ENCODE measurements at places on chromosomes 3 and 15.

- no peak for DNase-seq
These were observed 81.7 kb downstream of the RAB11A start for GRCh38 chr15:65951007-65951406.

- no peak for DNase-seq
These were observed 63.6 kb upstream of the ARL8B start for GRCh38 chr3:5058471-5058951.

DNA sequence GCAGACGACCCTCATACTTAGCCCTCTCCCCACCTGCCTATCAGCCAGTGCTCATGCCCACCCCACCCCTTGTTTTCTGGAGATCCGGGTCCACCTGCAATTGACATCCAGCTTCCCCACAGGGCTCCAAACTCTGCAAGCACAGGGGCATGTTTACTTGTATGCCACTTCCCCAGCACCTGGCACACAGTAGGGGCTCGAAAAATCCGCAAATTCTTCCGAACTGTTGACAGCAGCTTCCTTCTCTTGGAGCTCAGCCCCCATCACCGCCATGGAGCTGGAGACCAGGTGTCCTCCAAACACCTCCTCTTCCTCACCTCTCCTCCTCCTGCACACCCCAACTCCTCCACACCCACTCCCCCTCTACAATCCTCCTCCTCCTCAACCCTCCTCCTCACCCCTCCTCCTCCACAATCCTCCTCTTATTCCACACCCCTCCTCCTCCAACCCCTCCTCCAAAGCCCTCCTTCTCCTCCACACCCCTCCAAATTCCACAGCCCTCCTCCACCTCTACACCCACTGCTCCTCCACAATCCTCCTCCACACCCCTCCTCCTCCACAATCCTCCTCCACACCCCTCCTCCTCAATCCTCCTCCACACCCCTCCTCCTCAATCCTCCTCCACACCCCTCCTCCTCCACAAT lies 70.4 kb upstream of the BLM start:
- no peak for DNase-seq

- DNase-seq: no peak
These were observed 1039.2 kb downstream of the ROBO1 start for GRCh38 chr3:78728406-78729145.

- no peak for DNase-seq
These were observed 32.6 kb upstream of the ATP11B start for GRCh38 chr3:182760576-182761164.

DNA sequence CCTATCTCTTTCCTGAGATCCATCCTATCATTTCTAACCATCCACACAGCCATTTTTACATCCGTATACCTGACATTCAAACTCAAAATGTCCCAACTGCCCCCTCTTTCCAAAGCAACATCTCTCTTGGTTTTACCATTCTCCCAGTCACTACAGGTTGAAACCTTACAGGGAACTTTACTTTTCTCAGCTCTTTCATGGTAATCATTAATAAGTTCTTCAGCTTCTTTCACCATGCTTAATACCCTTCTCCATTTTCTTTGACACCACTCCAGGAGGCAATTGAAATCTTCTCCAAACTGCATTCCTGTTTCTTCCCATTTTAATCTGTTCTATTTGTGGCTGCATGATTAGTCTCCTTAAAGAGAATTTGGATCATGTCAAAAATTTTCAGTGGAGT lies 352.5 kb downstream of the GAP43 start:
- DNase-seq: no peak

GRCh38 chr15:100253640-100254039 lies 88.1 kb downstream of the ADAMTS17 start:
- DNase-seq: no peak

- DNase-seq: no peak
These were observed 1013.3 kb downstream of the TUSC7 start for GRCh38 chr3:117722856-117723255.

GRCh38 chr15:88341006-88341405 lies 84.5 kb upstream of the NTRK3 start:
- DNase-seq: no peak

DNA sequence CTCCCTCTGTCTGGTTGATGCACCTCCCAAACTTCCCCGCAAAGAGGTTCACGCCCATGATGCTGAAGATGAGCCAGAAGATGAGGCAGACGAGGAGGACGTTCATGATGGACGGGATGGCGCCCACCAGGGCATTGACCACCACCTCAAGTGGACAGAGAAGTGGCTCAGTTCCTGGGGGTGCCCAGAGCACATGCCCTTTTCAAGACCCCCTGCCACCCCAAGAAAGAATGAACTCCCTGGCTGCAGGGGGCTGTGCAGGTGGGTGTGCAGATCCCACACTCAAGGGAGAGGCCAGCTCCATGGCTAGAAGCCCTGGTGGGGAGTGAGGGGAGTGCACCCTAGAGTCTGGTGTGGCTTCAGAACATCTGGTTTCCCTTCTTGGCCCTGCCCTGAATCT lies 64.1 kb downstream of the EXOG start:
- DNase-seq: no peak

- DNase-seq: no peak
These were observed 43.3 kb downstream of the TGFBR2 start for GRCh38 chr3:30649572-30650318.

DNA sequence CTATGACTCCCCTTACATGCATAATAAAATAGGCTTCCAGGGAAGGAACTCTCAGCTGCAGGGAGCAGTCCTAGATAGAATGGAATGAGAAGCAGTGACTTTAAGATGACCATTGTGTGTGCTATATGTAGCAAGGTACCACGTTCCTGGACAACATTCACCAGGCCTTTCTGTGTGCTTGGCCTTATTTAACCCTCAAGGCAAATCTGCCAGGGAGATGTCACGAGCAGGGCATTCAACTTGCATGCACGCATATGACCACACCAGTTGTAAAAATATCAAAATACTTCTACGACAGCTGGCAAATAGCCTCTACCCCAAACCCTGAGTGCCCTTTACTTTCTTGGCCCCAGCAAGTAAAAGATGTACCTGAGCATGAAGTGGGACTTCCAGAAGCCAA lies 197.3 kb upstream of the ST8SIA2 start:
- no peak for DNase-seq

DNA sequence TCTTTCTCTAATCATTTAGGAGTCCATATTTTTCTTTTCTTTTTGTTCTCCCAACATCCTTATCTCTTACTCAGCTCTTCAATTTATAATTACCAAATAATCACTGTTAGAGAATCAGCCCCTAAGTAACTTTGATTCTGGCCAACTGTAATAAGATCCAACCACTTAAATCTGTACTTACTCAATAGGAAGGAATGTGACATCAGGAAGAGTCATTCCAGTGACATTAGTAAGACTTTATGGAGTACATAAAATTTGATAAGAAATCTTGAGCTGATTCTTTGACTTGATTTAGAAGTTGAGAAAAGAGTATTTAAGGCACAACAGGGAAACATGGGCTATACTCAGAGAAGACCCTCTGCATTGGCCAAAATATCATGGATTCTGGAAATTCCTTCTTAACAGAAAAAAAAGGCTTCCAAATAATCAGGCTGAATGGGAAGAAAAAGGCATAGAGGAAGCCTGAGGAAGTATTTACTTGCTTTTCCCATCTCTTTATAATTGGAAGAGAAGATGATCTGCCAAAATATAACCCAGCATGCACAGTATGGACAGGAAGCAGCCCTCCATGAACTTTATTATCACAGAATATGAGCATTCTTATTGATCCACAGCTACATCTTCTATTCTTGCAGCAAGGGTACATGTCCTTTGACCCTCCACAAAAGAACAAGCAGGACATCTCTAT lies 289.7 kb upstream of the TPRG1 start:
- no peak for DNase-seq

- no peak for DNase-seq
These were observed 36.6 kb downstream of the OXSM start for GRCh38 chr3:25826510-25826909.

GRCh38 chr15:96889734-96890480 lies 559.4 kb downstream of the NR2F2 start:
- no peak for DNase-seq

GRCh38 chr3:126865736-126866135 lies 117.2 kb upstream of the PLXNA1 start:
- DNase-seq: no peak

GRCh38 chr15:91271565-91272153 lies 171.6 kb downstream of the SV2B start:
- peak; percentile 24 for DNase-seq

DNA sequence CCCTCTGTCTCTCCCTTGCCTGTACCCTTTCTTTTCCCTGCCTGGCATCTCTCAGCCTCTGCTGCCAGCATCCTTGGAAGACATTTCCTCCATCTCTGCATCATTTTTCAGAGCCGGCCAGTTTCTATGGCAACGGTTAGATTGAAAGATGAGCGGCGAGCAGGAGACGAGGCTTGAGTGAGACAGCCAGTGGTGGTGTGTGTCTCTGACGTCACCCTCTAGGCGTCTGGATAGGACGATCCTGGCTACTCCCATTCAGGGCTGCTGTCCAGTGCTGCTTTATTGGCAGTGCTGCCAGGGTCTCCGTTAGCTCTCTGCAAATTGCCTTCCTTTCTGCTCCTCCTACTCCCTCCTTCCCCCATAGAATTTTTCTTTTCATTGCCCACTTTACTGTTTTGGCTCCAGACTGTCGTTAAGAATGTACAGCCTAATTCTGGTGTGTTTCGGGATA lies 57.9 kb downstream of the TRAK1 start:
- DNase-seq: no peak

DNA sequence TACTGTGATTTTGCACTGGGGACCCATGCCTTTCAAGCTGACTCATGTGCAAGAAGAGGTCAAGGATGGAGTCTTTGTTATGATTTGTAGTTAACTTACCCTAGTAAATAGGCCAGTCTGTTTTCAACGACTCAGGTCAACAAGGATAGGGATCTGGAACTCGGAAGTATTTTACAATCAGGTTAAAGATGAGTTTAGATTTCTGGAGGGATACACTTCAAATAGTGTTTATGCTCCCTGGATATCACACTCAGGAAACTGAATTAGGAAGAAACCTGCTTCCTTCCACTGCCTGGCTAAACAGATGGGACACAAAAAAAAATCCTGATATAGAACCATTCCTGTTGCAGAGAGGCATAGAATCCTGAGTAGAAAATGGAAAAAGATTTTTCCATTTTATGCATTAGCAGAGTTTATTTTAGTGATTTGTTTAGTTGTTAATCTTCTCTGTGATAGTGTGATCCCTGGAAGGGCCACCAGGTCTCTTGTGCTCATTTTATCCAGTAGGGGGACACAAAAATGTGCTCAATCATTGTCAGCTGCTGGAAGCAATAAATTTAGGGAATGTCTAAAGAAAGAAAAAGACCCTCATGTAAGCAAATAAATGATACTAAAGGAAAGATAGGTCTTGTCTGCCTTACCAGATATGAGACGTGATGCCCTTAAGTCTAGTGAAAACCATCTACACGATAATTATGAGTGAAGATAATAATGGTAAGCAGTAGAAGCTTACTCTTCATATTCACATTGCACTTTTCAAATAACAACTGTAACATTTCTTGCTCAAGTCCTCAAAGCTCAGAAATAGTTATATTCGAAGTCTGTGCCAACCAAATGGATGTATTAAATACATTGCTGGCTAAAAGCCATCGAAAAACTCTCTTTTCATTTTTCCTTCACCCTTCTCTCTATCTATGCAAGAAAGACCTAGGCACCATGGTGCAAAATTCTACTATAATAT lies 452.1 kb upstream of the KCNMB2 start:
- DNase-seq: no peak

DNA sequence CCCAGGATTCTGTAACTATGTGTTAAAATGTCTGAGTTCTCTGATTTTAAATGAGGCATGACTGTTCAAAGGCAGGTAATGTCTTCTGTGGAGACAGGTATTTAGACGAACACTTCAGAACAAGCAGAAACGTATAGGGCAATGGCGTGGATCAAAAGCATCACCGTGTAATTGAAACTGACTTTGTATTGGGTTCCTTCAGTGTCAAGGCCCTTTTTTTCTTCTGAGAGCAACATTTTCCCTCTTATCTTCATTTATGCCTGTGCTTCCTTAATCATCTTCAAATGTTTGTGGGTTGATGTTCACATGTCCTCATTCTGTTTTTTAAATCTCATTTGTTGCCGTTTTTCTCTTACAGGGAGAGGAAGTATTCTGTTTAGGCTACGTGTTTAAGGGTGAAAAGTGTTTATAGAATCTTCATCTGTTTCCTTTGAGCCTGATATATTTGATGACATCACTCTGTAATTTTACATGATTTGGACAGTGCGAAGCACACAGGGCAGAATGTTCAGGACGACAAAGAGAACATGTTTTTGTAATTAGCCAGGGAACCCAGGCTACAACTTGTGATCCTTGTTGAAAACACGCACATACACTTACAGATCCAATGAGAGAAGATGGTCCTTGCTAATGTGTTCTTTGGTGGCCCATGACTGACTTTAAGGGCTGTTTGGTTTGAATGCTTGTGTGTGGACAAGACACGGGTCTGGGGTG lies 196.0 kb downstream of the LRTM1 start:
- DNase-seq: no peak

- DNase-seq: no peak
These were observed 569 bp upstream of the ALDH1A3 start for GRCh38 chr15:100879061-100879463.

GRCh38 chr3:53240989-53241972 lies 14.5 kb downstream of the TKT start:
- no peak for DNase-seq

DNA sequence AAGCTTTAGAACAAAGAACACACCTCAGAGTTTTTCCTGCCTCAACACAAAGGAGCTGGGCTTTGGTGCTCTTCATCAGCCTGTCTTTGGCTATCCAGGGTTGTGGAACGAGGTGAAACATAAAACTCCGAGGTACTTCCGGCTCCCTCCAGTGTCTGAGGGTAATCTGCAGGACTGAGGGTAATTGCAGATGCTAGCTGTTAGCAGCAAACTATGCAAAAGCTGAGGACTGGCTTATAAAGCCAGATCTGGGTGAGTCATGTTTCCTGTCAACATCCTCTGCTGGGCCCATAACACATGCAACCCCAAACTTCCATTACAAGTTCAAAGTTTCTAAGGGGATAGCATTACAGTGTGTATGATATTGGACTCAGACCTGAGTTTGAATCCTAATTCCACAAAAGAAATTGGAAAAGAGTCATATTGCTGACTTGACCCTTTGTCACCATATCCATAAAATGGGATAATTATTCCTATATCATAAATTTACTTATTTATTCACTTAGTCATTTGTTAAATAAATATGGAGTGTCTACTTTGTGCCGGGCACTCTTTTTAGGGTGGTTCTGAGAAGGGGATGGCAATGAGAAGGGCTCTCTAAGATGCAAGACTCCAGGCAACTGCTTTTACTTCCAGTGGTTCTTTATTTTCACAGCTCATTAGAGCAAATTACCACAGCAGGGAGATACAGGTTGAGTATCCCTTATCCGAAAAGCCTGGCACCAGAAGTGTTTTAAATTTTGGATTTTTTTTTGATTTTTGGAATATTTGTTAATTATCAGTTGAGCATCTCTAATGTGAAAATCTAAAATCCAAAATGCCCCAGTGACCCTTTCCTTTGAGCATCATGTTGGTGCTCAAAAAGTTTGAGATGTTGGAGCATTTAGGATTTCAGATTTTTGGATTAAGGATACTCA lies 9.5 kb upstream of the TRIM69 start:
- DNase-seq: no peak

GRCh38 chr15:91126080-91126479 lies 26.0 kb downstream of the SV2B start:
- no peak for DNase-seq

GRCh38 chr15:91704343-91704742 lies 149.2 kb upstream of the SLCO3A1 start:
- DNase-seq: no peak

GRCh38 chr3:113847664-113848461 lies 9.3 kb downstream of the GRAMD1C start:
- no peak for DNase-seq
